ENCODE measurements at places on chromosomes 16 and 17. TPM values are rescaled to one million over a fixed set of nuclear protein-coding genes. Genes with fewer than 3 reads are reported as not detected.

The SLC38A8 gene
- not detected for total RNA-seq

The NUPR1 gene
- 0.65 TPM for total RNA-seq

The CDRT4 gene
- total RNA-seq = 4.9 TPM

The CACNG5 gene
- not detected for total RNA-seq

The CDK5R1 gene
- 2.1 TPM for total RNA-seq

The UTS2R gene
- total RNA-seq = not detected

The NLRC5 gene
- 18.0 TPM for total RNA-seq

The HOXB9 gene
- not detected for total RNA-seq

Measured in thoracic aorta endothelial cell (primary cell).